ENCODE measurements at places on chromosomes 13 and 19.

DNA sequence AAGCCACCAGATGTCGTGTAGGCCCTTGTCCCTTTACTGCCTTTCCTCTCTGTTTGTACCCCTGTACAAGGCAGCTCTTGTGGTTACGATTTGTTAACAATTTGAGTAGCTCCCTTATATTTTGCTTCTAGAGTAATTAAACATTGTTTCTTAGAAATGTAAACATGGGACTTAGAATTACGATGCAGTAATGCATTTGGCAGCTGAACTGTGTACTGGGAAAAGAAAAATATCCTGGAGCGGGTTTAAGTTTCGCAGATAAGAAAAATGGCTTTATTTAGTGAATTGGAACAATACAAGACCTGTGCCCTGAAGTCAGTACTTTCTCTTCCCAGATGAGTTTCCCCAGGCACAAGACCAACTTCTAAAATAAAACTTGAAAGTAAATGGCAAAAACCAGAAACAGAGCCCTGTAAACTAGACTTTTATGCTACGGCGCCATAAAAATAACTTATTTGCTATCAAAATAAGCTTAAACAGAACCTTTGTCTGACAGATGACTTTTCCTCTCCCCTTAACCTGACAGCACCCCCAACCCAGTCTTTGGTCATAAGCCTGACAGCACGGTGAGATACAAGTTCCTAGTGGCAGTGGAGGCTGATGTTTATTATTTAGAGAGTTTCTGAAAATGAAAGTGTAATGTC, 63.0 kb downstream of the LRCH1 start:
- DNase-seq: no peak

- DNase-seq: no peak
Observed at GRCh38 chr13:87712012-87712411, 40.8 kb downstream of the SLITRK5 start.

- DNase-seq: peak; percentile 4
Observed at GRCh38 chr13:51584731-51585672, 740 bp downstream of the WDFY2 start.

- DNase-seq: no peak
Observed at GRCh38 chr13:105170438-105170837, 1365.0 kb downstream of the EFNB2 start.

DNA sequence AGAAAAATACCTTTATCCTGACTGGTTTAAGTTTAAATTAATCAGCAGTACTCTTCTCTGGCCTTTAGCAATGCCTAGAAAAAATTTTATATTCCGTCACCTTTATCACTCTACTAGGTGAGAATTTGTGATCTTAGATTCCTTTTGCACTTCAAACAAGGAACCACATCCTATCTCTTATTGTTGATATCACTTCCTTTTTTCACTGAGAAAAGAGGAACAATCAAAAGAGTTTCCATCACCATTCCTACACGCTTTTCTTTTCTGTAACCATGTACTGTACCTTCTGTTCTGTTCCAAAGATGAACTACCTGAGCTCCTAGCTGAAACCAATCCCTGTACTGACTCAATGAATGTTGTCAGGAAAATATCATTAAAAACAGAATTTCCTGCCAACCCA, 1379.0 kb upstream of the MIR17HG start:
- no peak for DNase-seq

- no peak for DNase-seq
Observed at GRCh38 chr19:23075031-23075733, 41.6 kb upstream of the ZNF730 start.

GRCh38 chr13:104008541-104009435, 942.6 kb upstream of the SLC10A2 start:
- DNase-seq: no peak

DNA sequence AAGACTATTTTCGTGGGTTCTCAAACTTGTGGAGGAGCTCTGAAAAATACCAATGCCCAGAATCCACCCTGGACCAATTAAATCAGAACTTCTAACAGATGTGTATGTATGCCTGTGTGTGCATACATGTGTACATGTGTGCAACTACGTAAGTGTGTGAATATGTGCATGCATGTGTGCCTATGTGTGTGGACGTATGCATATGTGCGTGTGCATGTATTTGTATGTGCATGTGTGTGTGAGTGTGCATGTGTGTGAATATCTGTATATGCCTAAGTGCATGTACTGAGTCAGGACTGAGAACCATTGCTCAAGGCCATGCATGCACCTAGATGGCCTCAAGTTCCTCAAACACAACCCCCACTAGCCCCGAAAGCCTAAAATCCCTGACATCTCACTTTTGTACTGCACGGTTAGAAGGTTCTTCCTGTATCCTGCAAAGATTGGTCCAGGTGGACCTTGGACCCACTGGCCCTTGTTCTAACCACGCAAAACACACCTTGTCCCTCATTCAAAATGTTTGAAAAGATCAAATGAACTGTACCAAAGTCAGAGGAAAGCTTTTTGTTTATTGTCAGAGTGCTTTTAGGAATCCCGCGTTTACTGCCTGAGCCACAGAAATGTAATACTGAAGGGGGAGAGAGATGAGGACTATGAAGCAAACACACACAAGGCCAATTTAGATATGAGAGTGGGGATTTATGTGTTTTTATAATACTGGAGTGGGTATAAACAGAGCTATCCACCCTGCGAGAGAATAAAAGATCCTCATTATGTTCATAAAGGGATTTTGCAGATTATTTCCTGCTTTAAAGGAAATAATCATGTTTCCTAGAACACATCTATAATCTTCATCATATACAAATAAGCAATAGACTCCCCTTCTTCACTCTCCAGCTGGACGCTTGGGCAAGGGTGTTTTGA, 39.1 kb downstream of the LATS2 start:
- DNase-seq: no peak

DNA sequence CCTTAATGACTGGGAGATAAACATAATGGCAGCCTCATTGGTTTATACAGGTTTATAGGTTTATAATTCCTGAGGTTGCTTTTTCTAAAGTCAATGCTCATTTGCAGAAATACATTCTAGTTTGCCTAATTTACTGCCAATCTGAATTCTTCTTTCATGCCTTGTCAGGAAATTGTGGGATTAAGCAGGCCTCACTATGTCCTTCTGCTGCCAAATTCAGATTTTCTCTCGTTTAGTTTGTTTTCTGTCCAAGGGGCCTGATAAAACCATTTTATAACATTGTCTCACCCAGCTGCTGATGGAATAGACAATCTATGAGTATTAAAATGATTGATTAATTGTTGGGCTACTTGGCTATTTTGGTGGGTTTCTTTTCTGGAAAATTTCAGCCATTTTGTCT, 42.4 kb upstream of the OBI1 start:
- DNase-seq: no peak

- no peak for DNase-seq
Observed at GRCh38 chr13:48816700-48817099, 159.0 kb upstream of the FNDC3A start.

- DNase-seq: no peak
Observed at GRCh38 chr19:17455308-17456123, 5.2 kb downstream of the NXNL1 start.

GRCh38 chr13:38103851-38104250, 234.3 kb upstream of the TRPC4 start:
- DNase-seq: no peak

- no peak for DNase-seq
Observed at GRCh38 chr13:63175536-63175935, 1759.9 kb upstream of the PCDH20 start.

- no peak for DNase-seq
Observed at GRCh38 chr19:41851456-41851855, 6.6 kb downstream of the DMRTC2 start.

DNA sequence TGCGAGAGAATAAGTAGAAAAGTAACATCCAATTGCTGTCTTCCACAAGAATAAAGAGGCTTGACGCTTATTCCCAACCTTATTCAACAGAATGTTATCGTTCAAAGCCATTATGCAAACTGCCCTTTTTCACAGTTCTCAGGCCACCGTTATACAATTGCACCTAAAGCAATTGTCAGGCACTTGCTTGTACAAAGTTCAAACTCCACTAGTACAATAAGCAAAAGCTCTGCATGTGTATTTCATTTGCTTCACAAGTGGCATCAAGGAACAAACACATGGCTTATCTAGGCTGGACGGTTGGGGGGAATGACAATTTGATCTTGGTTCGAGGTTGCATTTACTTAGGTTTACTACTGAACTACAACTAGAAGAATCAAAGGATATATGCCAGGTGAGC, 815.6 kb downstream of the EFNB2 start:
- DNase-seq: no peak

- DNase-seq: no peak
Observed at GRCh38 chr13:45167611-45168554, 33.0 kb downstream of the KCTD4 start.

DNA sequence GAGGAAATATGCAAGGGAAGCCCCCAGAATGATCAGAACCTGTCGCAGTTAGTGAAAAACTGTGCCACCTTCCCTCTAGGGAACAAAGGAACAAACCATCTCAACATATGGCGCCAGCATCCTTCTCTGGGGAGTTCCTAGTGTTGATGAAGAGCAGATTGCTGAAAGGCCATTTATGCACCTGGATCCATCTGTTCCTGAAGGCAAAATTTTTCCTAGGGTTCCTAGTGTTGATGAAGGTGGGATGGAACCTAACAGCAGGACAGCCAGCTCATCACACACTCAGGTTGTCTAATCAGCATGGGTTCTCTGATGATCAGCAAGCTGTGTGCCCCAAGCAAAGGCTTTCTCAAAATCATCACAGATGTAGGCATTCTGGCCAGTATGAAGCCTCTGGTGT, 32.6 kb downstream of the ZNF473 start:
- DNase-seq: no peak

DNA sequence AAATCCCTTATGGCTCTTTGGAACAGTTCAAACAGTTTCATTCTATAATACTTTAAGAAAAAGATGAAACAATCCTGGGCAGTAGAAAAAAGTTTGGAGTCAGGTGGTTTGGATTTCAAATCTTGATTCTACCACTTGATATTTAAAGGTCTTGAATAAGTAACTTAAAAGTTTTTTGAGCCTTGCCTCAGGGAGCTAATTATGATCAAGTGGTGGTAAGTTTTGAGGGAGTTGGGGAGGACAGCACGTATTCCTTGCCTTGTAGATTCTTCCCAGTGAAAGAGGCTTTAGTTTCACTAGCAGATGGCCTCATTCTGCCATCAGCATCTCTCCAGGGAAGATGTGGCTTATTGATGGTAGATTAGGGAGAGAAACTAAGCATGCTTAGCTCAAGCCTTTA, 168.4 kb upstream of the CSNK1A1L start:
- DNase-seq: no peak

DNA sequence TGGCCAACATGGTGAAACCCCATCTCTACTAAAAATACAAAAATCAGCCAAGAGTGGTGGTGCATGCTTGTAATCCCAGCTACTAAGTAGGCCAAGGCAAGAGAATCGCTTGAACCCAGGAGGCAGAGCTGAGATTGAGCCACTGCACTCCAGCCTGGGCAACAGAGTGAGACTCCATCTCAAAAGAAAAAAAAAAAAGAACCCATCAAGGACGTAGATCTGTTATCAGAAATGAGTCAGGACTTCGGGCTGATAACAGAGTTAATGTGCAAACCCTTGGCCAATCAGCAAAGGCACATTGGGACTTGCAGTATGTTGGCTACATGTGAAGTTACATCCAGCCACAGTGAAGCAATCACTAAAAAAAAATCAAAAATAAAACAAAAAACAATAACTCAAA, 4.8 kb upstream of the LGALS7B start:
- DNase-seq: no peak

DNA sequence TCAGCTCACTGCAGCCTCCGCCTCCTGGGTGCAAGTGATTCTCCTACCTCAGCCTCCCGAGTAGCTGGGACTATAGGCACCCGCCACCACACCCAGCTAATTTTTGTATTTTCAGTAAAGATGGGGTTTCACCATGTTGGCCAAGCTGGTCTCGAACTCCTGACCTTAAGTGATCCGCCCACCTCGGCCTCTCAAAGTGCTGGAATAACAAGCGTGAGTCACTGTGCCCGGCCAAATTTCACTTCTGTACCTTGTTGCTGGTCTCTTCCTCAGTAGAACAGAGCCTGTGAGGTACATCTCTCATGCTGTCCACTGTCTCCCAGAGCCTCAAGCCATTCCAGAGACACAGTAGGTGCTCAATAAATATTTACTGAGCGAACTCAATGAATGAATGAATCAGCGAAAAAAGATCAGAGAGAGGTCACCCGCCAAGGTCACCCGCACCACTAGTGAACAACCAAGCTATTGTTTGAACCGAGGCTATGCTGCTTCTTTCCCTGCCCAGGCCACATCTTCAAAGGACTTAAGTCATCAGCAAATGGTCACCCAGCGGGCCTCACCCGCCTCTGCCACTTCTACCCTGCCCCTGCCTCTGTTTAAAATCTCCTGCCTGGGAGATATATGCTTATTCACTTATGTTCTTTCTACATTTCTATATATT, 9.3 kb downstream of the TMEM143 start:
- no peak for DNase-seq

DNA sequence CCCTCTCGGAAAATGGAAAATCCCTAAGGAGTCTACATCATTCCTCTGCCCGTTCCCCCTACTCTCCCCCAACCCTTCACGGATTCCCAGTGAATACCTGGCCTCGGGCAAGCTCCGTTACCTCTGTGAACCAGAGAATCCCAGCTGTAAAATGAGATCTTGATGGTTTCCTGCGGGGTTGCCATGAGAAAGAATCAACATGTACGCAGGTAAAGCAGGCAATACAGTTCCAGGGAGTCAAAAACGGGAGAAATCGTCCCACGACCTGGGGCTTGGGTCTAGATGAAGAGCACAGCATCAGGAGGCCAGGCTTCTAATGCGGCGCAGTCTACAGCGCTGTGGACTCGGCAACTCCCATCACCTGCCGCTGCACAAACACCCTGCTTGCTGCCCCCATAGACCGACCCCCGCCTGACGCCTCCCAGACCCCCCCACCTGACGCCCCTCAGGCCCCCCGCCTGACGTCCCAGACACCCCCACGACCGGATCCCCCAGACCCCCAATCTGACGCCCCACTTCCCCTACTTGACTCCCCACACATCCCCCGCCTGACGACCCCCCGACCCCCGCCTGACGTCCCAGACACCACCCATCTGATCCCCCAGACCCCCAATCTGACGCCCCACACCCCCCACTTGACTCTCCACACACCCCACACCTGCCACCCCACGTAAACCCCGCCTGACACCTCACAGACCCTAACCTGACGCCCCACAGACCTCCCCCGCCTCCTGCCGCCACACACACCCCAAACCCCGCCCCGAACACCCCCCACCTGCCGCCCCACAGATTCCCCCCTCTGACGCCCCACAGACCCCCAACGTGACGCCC, 680 bp downstream of the LIG4 start:
- no peak for DNase-seq

GRCh38 chr13:48093588-48093987, 1.3 kb downstream of the MED4 start:
- DNase-seq: no peak

DNA sequence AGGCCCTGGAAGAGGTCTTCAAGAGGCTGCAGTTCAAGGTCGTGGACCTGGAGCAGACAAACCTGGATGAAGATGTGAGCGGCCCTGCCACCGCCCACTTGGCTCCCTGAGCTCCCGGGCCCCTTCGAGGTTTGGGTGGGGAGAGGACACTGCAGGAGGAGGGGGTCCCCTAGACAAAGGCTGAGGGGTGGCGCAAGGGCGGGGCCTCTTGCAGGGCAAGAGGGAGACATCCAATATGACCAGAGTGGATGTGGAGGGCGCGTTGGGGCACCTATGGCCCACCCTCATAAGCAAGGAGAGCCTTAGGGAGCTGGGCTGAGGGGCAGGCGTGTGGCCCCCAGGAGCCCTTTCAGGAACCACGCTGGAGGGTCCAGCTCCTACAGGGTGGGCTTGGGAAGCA, 20.2 kb downstream of the NKPD1 start:
- no peak for DNase-seq

- peak; percentile 29 for DNase-seq
Observed at GRCh38 chr13:25292301-25292700, 5.0 kb upstream of the MTMR6 start.
